ENCODE measurements at places on chromosomes 16 and 17.

DNA sequence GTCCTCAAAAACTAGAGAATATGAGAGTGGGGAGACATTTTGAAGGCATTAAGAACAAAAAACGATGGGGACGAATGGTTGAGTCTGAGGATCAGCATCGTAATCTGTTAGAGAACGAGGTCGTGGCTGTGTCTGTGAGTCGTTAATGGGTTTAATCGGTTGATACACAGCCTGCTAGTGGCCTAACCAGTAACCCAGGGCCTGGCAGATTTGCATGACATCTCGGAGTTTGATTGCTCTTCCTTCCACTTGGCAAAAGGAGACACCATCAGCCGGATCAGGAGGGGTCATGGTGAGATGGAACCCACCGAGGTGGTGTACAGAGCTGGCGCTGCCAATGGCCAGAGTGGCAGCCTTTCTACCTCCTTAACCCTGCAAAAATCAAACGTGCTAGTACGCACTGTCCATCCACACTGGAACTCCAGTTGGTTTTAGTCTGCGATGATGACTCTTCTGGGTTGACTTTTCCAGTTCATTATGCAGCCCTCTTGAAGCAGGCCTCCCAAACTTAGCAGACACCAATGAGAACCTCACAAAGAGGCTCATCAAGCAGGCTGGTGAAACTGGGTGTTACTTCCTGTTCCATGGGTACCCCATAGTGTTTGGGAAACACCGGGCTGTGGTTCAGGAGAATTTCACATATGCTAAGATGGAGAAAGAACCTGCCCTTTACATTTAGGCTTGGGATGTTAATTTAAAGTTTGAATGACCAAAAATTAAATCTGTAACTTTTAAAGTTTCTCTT is 4.1 kb downstream of the HS3ST3B1 start:
- DNase-seq: no peak

DNA sequence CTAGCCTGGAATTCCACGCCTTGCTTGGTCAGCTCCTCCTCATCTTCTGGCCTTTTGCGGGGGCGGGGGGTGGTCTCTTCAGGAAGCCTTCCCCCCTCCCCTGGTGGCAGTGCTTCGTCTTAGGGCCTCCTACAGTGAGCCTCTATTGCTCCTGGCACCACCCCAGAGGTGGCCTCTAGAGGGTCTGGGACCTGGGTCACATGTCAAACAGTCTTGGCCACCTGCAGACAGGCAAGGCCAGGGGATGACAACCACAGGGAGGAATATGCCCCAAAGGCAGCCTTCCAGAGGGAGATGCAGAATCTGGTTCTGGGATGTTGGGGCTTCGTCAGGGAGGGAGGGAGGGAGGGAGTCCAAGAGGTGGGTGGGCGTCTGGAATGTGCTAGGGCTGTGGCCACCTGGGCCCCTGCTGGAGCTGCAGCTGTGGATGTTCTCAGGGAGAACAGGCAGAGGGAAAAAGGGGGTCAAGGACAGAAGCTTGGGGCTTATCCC is 50.6 kb downstream of the SMPD3 start:
- no peak for DNase-seq

- no peak for DNase-seq
Measured at GRCh38 chr16:26795184-26795583, 271.5 kb upstream of the C16orf82 start.

- peak; percentile 29 for DNase-seq
Measured at GRCh38 chr17:62597920-62598319, 29.6 kb upstream of the MRC2 start.

- no peak for DNase-seq
Measured at GRCh38 chr17:78746263-78746948, 35.7 kb downstream of the CYTH1 start.

DNA sequence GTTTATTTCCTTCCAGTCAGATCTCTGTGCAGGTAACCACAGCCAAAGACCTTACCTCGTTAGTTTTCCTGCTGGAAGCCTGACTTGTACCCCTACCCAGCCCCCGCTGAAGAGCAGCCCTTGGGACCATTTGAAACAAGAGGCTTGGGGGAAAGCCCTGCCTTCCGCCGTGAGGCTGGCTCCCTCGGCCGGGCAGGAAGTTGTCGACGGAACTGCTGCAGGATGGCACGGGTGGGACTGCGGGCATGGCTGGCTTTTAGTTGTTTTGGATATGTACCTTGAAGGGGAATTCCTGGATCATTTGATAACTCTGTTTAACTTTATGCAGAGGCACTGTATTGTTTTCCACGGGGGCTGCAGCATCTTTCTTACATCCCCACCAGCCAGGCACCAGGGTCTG is 49.0 kb upstream of the ENDOV start:
- no peak for DNase-seq

DNA sequence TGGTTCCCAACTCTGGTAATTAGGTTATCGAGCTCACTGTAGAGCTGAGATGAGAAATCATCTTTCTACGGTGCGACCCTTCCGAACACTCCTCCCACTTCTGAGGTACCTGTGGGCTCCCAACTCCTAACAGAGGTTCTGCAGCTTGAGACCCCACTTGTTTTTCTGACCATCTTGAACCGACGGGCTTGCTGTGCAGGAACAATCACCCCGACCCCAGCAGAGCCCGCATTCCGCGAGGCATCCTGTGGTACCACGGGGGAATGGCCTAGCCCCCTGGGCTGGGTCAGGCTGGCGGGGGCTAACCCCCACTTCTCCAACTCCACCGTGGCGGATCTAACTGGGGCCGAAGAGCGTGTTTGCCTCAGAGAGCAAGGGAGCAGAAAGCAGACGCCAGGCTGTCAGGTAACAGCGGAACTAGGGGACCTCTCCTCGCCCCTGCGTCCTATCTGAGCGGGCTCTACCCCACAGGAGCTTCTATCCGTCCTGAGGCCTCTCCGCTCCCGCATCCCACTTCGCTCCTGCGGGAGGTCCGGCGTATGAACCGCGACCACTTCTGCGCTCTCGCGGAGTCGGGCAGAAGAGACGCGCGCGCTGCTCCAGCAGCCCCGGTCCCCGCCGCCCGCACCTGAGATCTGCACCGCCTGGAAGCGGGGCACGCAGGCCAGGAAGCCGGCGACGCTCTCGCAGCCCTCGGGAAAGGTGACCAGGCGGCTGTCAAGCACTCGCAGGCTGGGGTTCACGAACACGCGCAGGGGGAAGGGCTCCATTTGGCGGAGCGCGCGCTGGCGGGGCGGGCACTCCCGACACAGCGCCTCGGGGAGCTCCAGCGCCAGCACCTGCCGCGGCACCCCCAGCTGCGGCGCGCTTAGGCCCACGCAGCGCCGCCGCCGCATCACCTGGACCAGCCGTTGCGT is 761 bp downstream of the PDF start:
- DNase-seq: peak; percentile 52

DNA sequence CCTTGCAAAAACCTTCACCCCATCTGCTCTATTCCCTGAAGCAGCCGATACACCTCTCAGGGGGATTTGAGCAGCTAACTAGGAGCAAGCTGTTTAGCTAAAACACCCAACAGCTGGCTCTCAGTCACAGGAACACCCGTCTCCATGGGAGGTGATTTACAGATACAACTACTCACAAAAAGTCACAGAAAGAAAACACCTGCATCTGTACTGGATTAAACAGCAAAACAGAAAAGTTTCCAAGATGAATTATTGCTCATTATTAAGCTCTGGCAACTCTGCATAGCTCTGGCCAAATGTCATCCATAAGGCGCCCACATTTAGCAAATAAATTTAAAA is 22.3 kb downstream of the GJC1 start:
- DNase-seq: no peak

GRCh38 chr17:37516127-37516571 is 26.5 kb downstream of the DUSP14 start:
- DNase-seq: peak; percentile 33

- peak; percentile 85 for DNase-seq
Measured at GRCh38 chr16:75273054-75273925, 21.9 kb upstream of the BCAR1 start.

DNA sequence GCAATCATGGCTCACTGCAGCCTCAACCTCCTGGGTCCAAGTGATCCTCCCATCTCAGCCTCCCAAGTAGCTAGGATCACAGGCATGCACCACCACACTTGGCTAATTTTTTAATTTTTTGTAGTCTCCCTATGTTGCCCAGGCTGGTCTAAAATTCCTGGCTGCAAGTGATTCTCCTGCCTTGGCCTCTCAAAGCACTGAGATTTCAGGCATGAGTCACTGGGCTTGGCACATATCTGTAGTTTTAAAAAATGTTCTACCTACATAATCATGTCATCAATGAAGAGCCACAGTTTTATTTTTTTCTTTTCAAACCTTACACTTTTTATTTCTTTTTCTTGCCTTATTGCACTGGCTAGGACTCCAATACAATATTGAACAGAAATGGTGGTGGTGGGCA is 33.1 kb upstream of the COL1A1 start:
- peak; percentile 40 for DNase-seq

DNA sequence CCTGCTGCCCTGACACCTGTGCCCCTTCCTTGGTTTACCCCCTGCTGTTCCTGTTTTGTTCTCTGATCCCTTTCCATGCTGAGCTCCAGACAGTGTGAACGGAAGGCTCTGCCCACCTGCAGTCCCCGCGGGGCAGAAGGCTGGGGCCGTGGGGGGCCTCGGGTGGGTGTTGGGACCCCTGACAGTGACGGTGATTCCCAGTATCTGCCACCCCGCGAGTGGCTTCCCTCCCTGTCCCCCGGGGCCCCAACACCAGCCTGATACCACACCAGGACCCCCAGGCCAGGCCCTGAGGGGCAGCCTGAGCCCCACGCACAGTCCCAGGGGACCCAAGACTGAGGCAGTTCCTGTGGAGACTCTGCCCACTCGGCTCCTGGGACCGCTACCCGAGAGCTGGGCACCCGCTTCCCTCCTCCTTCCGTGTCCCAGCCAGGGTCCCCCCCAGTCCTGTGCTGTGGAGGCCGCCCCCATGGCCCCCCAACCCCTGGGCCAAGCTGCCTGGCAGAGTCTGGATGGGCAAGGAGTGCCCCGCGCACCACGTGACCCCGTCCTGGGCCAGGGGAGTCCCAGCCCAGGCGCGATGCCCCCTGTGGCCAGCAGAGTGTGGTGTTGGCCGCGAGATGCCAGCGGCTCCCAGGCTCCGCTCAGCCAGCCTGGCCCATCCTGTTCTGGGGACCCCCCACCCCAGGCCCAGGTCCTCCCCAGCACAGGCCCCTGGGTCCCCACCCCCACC is 10.0 kb upstream of the C1QTNF8 start:
- peak; percentile 53 for DNase-seq

- DNase-seq: no peak
Measured at GRCh38 chr16:82203198-82203597, 33.2 kb upstream of the MPHOSPH6 start.

DNA sequence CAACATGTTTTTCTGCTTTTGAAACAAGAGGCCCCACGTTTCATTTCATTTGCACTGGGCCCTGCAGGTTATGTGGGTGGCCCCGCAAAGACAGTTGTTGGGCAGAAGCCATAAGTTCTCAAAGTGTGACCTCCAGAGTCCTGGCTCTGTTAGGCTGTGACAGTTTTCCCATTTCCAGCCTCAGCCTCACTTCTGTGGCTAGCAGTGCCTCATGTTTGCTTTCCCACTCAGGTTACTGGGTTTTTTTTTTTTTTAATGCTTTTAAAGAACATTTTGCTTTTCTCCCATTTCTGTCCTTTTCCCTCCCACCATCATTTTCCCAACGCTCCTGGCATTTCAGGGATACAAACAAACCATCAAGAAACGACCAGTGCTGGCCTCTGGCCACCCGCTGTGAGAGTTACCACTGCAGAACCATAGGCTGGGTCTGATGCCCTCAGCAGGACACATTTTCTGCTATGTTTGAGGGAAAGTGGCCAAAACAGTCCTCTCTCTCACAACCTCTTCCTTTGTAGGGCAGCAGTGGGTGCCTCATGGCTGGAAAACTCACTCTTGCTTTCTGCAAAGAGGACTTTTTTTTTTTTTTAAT is 159.0 kb upstream of the MPHOSPH6 start:
- no peak for DNase-seq

DNA sequence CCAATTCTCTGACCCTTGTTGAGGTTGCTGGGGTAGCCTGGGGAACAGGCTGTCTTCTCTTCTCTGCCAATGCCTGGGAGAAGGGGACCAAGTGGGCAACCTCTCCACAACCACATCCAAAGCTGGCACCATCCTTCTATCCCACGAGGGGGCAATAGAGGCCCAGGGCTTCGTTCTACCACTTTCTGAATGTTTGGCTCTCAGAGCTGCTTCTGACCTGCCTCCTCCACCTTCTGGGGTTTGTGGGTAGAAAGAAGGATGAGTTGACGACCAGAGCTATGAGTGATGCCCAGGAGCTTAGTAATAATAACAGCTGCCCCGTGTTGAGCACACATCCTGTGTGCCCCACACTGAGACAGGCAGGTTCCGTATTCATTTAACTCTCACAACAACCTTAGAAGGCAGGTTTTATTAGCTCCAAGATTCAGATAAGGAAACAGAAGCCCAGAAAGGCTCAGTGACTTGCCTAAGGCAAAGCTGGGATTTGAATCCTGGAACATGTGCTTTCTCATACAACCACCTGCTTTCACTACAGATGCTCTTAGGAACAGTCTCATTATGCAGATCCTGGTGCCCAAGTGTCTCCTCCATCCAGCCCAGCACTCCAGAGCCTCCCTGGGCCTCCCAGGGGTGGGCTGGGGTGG is 11.1 kb downstream of the TSPOAP1 start:
- DNase-seq: peak; percentile 93

GRCh38 chr17:76079535-76079955 is 563 bp downstream of the ZACN start:
- DNase-seq: peak; percentile 23

GRCh38 chr16:47574091-47575054 is 113.2 kb downstream of the PHKB start:
- DNase-seq: peak; percentile 60

DNA sequence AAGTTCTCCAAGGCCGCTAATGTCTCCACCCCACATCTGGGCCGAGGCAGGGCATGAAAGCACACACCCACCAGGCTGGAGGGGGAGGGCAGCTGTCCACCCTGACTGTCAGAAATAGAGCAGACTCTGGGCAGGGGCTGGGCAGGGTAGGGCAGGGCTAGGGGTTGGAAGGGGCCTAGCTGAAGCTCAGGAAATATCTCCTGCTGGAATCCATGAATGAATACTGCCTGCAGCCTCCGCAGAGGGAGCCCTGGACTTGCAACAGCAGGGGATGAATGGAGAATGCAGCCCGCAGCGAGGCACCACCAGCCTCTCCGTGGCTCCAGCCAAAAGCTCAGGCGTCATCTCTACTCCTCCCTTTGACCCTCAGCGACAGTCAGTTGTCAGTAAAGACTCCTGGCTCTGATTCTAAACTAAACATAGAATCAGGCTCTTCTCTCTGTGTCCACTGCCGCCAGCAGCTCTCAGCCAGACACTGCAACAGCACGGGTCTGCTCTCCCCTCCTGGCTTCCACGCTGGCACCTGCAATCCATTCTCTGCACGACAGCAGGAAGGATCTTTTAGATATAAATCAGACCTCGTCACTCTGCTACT is 23.9 kb upstream of the NGFR start:
- no peak for DNase-seq

DNA sequence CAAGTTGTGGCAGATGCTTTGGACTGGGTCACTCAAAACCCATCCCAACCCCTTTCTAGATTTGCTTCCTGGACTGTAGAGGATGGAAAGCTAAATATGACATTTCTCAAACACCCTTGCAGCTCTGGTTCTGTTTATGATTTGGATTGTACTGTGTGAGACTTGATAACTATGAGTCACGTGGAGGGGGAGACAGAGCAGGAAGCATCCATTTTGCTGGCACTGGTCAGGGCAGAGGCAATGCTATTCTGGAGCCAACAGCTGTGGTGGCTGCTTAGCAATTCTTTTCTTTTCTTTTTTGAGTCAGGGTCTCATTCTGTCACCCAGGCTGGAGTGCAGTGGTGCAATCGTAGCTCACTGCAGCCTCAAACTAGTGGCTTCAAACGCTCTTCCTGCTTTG is 13.6 kb upstream of the TERF2 start:
- peak; percentile 62 for DNase-seq

- DNase-seq: peak; percentile 21
Measured at GRCh38 chr16:19860166-19861041, 24.2 kb downstream of the GPRC5B start.

Data from ELR (cell line).